ENCODE measurements at places on chromosomes 1 and 21.
A peak's percentile ranks its signal among the peaks of the same experiment; 100 is the strongest.

GRCh38 chr1:178921499-178921898 lies 50.6 kb upstream of the ANGPTL1 start:
- no peak for DNase-seq

GRCh38 chr1:84434801-84435549 lies 36.7 kb downstream of the DNASE2B start:
- DNase-seq: no peak

- peak; percentile 43 for DNase-seq
These were observed 49.0 kb downstream of the RAB3B start for GRCh38 chr1:51941528-51941927.

GRCh38 chr1:206784471-206784903 lies 12.2 kb upstream of the IL10 start:
- DNase-seq: no peak

DNA sequence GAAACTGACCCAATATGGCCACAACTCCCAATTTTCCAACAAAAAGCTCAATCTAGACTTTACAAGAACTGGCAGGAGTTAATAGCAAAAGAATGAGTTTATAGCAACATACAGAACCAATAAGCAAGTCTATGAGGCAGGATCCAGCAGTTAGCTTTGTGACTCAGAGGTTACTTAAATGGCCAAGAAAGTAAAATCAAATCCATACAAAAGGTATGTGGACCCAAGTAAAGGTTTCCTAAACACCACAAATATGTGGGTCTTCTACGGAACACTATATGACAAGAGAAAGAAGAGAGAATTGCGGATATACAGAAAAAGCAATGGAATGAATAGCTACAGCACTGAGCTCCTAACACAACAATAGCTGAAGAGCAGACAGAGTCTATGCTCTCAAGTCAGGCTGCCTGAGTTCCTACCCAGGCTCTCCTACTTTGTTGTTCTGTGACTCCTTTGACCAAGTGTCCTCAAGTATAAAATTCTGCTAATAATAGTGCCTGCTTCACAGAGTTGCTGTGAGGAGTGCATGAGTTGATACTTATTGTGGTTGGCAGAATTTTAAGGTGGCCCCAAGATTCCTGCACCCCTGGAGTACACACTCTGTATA lies 204.3 kb downstream of the SMYD3 start:
- DNase-seq: no peak

All from mammary epithelial cell (primary cell).